ENCODE measurements at places on chromosomes 13 and 19.

DNA sequence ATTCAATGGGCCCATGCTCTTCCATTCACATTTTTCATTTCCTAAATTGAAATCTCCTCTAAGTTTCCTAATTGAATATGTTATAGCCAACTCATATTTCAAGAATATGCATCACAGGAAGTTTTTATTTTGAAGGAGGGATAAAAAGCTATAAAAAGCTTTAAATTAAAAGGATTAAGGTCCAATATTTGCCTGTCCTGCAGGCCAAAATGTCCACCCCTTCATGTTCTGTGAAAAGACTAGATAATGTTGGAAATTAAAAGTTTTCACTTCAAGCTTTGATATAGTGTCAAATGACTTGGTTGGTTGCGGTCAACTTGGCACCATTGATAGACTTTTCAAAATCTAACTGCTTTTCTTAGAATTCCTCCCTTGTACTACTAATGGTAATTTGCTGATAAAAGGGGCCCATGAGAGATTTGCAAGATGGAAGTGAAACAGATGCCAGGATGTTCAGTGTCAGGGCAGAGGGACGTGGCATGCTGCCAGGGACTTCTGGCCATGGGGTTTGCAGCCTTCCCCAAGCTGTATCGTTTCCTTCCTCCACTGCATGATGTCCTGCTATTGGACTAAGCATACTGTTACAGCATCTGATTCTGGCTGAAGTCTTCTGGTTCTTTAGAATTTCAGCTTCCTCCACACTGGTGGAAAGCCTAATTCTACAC is 547.3 kb upstream of the MIR17HG start:
- DNase-seq = no peak

- DNase-seq = no peak
These were observed 493 bp upstream of the PDE4A start for GRCh38 chr19:10419646-10420443.

DNA sequence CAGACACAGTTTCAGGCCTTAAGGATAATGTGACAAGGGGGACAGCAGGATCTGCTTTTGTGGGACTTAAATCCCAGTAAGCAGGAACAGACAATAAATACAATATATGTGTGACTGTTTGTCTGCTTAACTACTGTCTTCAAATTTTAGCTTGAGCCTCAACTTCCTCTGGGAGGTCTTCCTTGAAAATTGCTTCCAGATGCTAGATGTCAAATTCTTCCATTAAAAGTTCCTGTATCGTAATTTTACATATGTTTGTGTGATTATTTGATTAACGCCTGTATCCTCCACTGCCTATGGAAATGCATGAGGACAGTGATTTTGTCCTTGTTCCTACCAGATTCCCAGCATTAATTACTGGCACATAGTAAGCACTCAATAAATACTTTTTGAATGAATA is 385.5 kb downstream of the NDFIP2 start:
- no peak for DNase-seq

DNA sequence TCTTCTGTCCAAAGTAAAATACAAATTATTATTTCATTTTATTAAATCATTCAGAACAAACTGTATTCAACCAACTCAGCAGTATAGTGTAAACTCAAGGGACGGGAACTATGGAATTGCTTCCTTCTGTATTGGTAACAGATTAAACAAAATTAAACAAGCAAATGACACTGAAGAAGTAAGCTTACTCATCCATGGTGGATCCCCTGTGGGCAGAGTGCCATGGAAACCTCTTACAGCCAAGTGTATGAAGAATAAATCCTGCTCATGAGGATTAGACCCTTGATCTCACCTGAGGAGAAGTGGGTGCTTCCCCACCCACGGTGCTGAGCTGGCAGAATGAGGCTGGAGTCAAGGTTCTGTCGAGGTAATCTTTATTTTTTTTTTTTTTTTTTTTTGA is 18.0 kb upstream of the RFXAP start:
- DNase-seq = no peak

DNA sequence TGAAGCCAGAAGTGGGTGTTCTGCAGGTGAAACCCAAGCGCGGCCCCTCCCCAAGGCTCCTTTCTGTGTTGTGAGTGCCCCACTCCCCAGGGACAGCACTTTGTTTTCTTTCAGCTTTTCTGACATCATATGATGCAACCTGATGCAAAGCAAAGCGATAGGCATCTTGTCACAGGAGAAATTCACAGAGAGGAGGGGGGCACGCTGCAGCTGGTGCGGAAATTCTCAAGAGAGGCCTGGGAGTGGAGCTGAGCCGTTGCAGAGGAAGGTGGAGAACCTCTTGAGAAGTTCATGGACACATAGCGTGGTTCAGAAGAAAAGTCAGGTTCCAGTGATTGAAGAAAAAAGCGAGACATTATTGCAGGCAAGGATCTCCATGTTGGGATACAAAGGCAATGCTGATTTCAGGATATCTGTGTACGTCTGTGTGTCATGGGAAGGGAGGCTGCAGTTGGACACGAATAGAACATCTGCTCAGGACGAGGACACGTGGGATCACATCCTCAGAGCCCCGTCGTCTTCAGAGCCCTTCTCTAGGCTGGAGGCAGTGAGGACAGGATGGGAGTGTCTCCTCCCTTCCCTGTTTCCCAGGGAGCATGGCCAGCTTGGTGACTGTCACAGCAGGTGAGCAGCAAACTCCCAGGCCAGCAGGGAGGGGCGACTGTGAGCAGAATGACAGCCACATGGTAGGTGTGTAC is 79.2 kb downstream of the IRS2 start:
- DNase-seq = no peak

- DNase-seq = no peak
These were observed 453.6 kb downstream of the IRS2 start for GRCh38 chr13:109332506-109333499.

GRCh38 chr13:111211789-111212516 is 96.8 kb downstream of the ARHGEF7 start:
- no peak for DNase-seq

- no peak for DNase-seq
These were observed 22.4 kb downstream of the ZNF536 start for GRCh38 chr19:30394481-30395151.

GRCh38 chr13:33107361-33107760 is 91.1 kb downstream of the KL start:
- no peak for DNase-seq

- no peak for DNase-seq
These were observed 124.9 kb downstream of the KCNRG start for GRCh38 chr13:50140153-50140552.

All from NK-92 treated with Interleukin-12 subunit alpha and Interleukin-12 subunit beta, amount 100 ng/mL, for 24 hours (cell line).